ENCODE measurements at places on chromosomes 5 and 9.

DNA sequence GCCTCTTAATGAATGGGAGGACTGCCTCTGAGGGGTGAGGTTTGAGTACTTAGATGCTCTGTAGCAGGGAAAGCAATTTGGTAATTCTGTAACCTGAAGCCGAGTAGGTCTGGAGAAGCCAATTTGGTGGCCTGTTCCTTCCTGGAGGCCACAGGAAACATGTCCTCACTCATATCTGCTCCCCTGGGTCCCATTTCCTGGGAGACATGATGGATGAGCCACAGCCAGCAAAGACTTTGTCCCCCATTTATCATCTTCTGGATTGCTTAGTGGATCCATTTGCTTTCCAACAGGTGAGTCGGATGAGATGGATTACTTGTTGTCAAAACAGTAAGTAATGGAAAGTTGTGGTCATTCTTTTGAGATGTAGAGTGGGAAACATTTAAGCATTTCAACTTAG, 99.8 kb upstream of the KLF9 start:
- no peak for DNase-seq

- no peak for DNase-seq
These were observed 22.8 kb upstream of the DUSP1 start for GRCh38 chr5:172793577-172794488.

DNA sequence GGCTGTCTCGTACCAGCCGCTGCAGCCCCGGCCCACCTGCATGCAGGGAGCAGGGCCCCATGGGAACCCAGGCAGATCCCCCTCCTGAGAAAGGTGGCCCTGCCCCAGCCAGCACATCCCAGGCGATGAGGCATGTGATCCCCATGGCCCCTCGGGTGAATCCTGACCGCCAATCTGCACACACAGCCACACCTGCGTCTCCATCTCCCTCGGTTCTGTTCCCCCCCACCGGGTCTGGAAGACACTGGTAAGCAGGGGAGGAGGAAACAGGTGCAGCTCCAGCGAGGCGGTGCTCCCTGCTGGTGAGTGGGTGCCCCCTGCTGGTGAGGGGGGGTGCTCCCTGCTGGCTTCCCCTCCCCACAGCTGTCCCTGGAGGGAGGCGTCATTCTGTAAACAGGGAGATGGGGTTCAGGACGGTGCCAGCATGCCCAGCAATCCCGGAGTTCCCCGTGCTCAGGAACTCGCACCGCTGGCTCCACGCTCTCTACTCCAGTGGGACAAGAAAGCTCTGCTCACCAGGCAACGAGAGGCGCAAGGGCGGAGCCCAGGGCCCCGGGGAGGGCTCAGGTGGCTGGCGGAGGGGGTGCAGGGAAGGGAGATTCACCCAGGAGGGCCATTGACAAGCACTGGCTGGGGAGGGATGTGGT, 28.4 kb upstream of the SLC12A7 start:
- DNase-seq = peak; percentile 25

- no peak for DNase-seq
These were observed 17.5 kb downstream of the TGFBI start for GRCh38 chr5:136046246-136046645.

DNA sequence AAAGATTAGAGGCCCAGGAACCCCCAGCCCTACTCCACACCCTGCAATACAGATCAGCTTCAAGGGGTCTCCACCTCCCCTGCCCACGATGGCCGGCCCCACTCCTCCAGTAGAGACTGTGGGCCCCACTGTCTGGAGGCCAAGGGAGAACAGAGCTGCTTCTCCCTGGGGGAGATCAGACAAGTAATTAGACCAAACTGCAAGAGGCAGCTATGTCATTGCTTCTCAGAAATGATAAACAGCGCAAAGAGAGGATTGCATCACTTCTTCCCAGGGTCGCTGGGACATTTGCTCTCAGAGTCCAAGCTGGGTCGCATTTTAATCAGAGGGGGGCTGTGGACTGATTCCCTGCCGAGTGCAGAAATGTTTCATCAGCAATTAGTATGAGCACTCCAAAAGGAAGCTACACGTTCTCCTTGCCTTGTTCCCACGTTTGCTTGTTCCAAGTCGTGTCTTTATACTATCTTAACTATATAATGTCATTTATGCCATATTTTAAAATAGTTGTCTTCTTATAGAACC, 59.9 kb downstream of the ROPN1L start:
- DNase-seq = no peak

DNA sequence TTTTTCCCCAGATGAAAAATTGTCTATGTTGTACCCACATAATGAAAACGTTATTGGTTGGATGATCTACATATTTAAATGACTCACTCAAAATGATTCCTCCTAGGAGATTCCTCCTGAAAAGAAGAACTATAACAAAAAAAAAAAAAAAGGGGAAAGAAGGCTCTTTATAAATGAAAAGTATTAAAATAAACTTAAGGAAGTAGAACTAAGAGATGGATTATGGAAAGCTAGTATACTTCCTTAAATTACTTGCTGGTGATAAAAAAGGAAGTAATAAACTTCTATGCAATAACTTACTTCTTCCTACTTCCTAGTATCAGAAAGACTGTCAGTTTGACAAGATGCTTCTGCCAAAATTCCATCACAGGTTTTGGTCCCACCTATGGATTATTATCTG, 1087.7 kb downstream of the CDH12 start:
- no peak for DNase-seq

- DNase-seq = peak; percentile 76
These were observed 16.8 kb upstream of the NSD1 start for GRCh38 chr5:177116631-177117373.

- DNase-seq = peak; percentile 42
These were observed 76.8 kb downstream of the STK10 start for GRCh38 chr5:172110921-172111851.

DNA sequence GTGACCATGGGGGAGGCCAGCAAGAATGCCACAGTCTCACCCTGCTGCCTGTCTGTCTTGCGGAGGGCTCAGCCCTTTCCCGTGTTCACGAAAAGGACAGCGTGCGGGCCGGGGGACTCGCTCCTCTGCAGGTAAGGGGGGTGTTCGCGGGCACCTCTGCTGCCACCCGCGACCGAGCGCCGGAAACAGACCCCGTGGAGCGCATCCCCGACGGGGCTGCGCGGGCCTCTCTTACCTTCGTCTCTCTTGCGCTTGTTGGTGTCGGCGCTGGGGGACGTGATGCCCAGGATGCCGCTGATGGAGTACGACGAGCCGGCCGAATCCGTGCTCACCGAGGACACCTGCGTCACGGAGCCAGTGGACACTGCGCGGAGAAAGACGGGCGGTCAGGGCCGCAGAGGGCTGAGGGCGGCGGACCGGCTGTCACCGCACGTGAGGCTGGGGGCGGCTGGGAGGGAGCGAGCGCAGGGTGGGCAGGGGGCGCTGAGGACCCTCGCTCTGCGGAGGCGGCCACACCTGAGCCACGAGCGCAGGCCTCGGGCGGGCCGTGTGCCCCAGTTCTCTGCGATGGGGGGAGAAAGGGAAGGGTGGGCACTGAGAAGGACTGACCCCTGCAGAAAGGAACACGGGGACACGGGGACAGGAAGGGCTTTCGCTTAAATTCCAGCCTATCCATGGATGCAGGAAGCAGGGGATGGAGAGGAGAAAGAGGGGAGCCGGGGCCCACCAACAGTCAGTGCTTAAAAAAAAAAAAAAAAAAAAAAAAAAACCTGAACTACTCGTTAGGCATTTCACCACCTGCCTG, 31.5 kb downstream of the PAX5 start:
- DNase-seq = no peak

GRCh38 chr5:64229163-64229774, 63.6 kb downstream of the RNF180 start:
- DNase-seq = peak; percentile 55

DNA sequence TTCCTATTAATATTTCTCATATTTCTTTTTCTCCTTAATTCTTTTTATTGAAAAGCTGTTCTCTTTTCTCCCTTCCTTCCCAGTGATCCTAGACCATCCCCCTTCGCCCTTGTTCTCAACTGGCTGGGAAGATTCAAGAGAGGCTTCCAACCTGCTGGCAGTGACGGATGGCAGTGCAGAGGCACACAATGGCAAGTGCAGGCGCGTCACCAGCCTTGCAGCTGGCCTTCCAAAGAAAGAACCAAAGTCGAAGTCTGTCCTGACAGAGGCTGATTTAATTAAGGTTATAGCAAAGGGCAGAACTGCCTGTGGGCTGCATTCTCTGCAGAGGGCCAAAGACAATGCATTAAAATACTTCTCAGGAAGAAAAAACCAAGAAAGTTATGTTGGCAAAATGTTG, 7.4 kb downstream of the CEMIP2 start:
- DNase-seq = no peak

DNA sequence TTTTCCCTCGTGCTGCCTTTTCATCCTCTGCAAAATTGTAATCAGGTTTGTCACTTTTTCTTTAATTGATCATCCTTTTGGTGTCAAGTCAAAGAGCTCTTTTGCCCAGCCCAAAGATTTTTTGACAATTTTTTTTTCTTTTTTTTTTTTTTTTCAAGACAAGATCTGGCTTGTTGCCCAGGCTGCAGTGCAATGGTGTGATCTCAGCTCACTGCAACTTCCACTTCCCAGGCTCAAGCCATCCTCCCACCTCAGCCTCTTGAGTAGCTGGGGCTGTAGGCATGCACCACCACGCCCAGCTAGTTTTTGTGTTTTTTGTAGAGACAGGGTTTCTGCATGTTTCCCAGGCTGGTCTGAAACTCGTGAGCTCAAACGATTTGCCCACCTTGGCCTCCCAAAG, 36.7 kb downstream of the CDK7 start:
- no peak for DNase-seq

DNA sequence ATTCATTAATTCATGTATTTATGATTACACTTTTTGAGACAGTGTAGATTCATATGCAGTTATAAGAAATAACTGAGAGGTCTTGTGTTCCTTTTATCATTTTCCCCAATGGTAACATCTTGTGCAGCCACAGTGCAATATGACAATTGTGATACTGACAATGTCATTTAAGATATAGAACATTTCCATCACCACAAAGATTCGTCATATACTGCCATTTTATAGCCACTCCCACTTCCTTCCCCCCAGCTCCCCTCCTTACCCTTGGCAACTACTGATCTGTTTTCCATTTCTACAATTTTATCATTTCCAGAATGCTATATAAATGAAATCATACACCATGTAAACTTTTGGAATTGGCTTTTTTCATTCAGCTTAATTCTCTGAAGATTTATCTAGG, 53.8 kb downstream of the NR2F1 start:
- no peak for DNase-seq

- DNase-seq = no peak
These were observed 24.8 kb downstream of the PPP3R2 start for GRCh38 chr9:101569741-101570501.

DNA sequence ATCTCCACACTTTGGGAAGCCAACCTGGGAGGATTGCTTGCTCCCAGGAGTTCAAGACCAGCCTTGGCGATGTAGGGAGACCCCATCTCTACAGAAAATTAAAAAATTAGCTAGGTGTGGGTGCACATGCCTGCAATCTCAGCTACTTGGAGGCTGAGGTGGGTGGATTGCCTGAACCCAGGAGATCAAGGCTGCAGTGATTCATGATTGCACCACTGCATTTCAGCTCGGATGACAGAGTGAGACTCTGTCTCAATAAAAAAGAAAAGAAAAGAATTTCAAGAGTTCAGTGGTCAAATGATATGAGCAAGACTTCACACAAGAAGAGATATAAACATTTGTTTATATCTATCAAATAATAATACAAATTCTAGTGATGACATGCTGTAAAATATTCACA, 23.0 kb upstream of the MTAP start:
- no peak for DNase-seq

Data from cerebellar cortex (tissue), 1 donor.